IMR-90 (cell line): ENCODE measurements at places on chromosomes 5 and 9. TPM values are rescaled to one million over a fixed set of nuclear protein-coding genes. Genes with fewer than 3 reads are reported as not detected.

- H3K4me1 ChIP-seq, result peaks cover 12% of the 10 kb centered on the region
- no peak overlapping the region for H3K4me3 ChIP-seq
- no peaks in the 10 kb centered on the region for H3K27me3 ChIP-seq
- DNase-seq, result peak; percentile 61
- no peak overlapping the region for H3K27ac ChIP-seq
Measured at GRCh38 chr9:16046713-16047112, 493.9 kb downstream of the CCDC171 start.

GRCh38 chr5:143957455-143957854 is 145.5 kb downstream of the HMHB1 start:
- H3K27ac ChIP-seq, result no peak overlapping the region
- no peaks in the 10 kb centered on the region for H3K4me1 ChIP-seq
- no peaks in the 10 kb centered on the region for H3K27me3 ChIP-seq
- H3K36me3 ChIP-seq, result no peaks in the 10 kb centered on the region
- H3K4me3 ChIP-seq, result no peak overlapping the region

DNA sequence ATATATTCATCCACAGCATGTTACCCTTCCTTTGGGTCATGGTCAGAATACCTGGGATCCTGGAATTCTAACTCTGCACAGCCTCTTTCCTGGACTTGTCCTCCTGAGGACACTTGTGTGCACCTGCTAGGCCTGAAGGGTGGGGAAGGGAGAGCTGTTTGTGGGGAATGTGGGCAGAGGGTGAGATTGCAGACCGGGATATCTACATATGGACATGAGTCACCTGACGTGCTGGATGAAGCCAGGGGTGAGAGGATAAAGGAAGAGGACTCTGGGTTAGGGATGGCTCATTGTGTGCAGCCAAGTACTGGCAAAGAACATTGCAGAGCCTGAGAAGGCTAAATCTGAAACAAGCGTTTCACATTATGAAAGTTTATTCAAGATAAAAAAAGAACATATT is 241.4 kb upstream of the RPS23 start:
- no peak overlapping the region for H3K4me3 ChIP-seq
- peaks cover 7% of the 10 kb centered on the region for H3K27me3 ChIP-seq
- H3K36me3 ChIP-seq, result no peaks in the 10 kb centered on the region

The GNAQ gene
- 19.9 and 23.1 TPM in 2 replicates for polyA plus RNA-seq

DNA sequence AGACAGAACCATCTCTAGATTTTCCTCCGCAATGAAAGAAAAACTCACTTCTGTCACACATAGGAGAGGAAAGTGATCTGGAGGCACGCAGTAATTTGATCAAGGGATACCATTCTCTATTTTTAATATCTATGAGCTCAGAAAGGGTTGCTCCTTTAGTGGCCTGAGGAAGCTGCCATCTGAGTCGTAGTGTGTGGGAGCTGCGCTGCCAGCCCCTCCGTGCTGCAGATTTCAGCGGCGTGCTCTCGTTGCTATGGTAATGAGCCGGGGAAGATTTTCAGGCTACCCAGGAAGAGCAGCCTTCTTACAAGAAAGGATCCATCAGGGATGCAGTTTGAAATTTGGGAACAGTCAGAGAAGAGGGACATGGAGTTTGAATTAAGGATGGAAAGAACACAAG is 17.1 kb upstream of the GOLM1 start:
- no peak overlapping the region for H3K27ac ChIP-seq
- H3K27me3 ChIP-seq, result peaks cover 2% of the 10 kb centered on the region
- H3K4me1 ChIP-seq, result no peaks in the 10 kb centered on the region
- no peak overlapping the region for H3K4me3 ChIP-seq

DNA sequence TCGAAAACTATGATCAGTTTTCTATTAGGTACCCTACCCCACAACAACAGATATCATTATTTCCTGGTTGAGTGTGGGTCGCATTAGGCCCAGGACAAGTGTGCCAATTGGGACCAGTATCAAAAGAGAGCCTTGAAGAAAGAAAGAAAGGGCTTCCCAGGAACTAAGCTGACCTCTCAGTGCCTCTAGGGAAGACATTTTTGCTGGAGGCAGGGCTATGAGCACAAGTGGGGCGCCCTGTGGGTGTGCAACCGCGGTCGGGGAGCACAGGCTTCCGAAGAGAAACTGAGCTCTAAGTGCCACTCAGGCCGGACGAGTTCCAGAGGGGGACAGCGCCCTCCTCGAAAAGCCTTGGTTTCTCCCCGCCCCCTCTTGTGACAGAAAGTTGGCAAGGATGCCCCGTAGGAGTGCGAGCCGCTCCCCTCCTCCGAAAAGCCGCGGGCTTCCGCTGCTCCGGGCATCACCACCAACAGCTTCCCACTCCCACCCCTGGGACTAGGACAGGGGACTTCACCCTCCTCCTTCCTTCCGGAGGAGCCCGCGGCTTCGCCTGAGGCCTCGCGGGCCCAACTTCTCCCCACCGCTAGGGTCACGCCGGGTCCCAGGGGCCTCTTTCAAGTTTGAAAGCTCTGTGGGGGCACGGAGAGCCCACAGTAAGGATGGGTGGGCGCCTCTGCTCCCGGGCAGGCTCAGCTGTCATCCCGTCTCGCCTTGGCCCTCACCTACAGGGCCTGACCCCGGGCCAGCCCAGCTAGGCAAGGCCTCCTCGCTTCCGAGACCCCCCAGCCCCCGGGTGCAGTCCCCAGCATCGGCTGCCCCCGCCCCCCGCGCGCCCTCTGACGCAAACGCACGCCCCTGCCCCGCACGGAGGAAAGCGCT is 2.0 kb downstream of the NR2F1-AS1 start:
- no peaks in the 10 kb centered on the region for H3K27me3 ChIP-seq
- peak overlapping the region; percentile 81 for H3K4me3 ChIP-seq
- H3K27ac ChIP-seq, result peak overlapping the region; percentile 96
- no peaks in the 10 kb centered on the region for H3K36me3 ChIP-seq

DNA sequence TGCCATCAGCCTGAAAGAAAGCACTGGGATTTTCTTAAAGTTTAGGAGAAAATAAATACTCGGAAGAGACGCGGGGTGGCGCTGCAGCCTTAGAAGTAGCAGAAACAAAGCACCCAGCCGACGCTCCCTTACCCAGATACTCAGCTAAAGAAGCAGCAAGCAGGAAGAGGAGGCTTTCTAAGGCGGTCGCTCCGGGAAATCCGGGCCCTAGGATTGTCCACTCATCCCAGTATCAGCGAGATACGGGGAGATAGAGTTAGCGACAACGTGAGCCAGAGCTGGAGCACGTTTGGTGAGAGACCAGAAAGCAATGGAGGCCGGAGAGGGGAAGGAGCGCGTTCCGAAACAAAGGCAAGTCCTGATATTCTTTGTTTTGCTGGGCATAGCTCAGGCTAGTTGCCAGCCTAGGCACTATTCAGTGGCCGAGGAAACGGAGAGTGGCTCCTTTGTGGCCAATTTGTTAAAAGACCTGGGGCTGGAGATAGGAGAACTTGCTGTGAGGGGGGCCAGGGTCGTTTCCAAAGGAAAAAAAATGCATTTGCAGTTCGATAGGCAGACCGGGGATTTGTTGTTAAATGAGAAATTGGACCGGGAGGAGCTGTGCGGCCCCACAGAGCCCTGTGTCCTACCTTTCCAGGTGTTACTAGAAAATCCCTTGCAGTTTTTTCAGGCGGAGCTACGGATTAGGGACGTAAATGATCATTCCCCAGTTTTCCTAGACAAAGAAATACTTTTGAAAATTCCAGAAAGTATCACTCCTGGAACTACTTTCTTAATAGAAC is at the start of gene PCDHB2:
TSS of gene PCDHB2 (plus strand) at position 135 of the 782 bp plus-strand sequence. CDS start at position 311, 176 bp downstream.
- no peaks in the 10 kb centered on the region for H3K36me3 ChIP-seq
- peak within 1 kb of the TSS; percentile 86 for H3K4me3 ChIP-seq
- H3K27me3 ChIP-seq, result no peaks in the 10 kb centered on the region
- H3K27ac ChIP-seq, result peak within 1 kb of the TSS; percentile 74; the same call in 1 of the 2 replicates
- peak; percentile 14 for DNase-seq

GRCh38 chr9:72292874-72293607 is 72.0 kb downstream of the ZFAND5 start:
- H3K4me1 ChIP-seq, result peaks cover 2% of the 10 kb centered on the region; the same call in 1 of the 2 replicates
- no peaks in the 10 kb centered on the region for H3K36me3 ChIP-seq
- H3K27ac ChIP-seq, result no peak overlapping the region

The TEX48 gene
- polyA plus RNA-seq, result not detected in 2 replicates

- no peaks in the 10 kb centered on the region for H3K36me3 ChIP-seq
- H3K27ac ChIP-seq, result no peak overlapping the region
Measured at GRCh38 chr5:148660346-148660660, 6.0 kb upstream of the HTR4 start.

GRCh38 chr5:43121913-43122484 is 1.3 kb downstream of the ZNF131 start:
- H3K27ac ChIP-seq, result peak overlapping the region; percentile 82
- H3K4me3 ChIP-seq, result peak overlapping the region; percentile 60
- H3K4me1 ChIP-seq, result peaks cover 2% of the 10 kb centered on the region; the same call in 1 of the 2 replicates
- H3K27me3 ChIP-seq, result no peaks in the 10 kb centered on the region
- peak; percentile 80 for DNase-seq

- H3K27me3 ChIP-seq, result no peaks in the 10 kb centered on the region
- peak; percentile 50 for DNase-seq
- H3K27ac ChIP-seq, result no peak overlapping the region
- H3K4me1 ChIP-seq, result no peaks in the 10 kb centered on the region
Measured at GRCh38 chr5:88515881-88516819, 247.5 kb upstream of the TMEM161B start.

DNA sequence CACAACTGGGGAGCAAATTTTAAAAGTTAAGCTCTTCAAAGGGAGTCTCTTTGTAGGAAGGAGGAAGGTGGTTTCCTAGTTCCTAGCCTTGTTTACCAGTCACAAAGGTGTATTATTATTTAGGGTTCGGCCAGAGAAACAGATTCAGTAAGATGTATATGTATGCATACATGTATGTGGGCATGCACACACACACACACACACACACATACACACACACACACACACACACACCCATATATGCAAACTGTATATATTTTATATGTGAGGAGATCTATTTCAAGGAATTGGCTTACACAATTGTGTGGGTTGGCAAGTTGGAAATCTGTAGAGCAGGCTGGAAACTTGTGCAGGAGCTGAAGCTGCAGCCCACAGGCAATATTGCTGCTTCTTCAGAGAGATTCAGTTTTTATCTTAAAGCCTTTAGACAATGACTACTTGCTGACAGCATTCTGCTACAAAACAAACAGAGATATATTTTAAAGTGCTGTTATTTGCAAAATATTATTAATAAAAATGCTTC is 75.3 kb upstream of the DNAH5 start:
- no peak overlapping the region for H3K27ac ChIP-seq
- no peaks in the 10 kb centered on the region for H3K36me3 ChIP-seq
- H3K4me1 ChIP-seq, result peaks cover 4% of the 10 kb centered on the region; the same call in 1 of the 2 replicates

DNA sequence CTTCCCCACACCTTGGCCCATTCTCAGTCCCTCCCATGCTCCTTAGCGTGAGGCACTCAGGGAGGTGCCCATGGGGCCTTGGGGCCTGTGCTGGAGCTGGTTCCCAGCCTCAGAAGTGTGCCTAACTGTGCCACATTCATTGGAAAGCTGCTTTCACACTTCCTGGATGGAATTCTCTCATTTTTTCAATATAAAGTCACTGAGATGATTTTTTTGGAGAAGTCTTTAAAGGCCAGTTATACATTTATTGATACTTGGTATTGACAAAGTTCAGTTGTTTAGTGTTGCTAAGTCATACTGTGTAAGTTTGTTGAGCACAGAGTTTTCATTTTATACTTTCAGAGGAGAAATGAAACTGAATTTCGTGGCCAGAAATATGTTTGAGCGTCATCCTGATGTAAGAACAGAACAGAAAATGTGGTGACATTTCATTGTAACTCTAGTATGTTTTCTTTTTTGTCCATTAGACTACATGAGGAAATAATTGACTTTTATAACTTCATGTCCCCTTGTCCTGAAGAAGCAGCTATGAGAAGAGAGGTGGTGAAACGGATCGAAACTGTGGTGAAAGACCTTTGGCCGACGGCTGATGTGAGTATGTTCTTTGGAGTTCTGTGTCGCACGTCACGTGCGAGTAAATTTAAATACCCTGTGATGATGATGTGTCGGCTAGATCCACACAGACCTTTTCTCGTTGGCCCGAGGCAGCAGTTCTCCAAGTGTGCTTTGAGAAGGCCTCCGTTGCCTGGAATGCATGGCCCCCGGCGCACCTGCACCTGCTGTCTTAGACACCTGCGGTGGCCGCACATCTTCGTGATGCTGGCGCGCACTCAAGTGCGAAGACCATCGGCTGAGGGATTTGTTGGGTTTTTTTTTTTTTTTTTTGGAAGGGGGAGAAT is 24.1 kb downstream of the TENT4A start:
- DNase-seq, result no peak
- peaks cover 17% of the 10 kb centered on the region for H3K4me1 ChIP-seq
- H3K36me3 ChIP-seq, result peaks cover 29% of the 10 kb centered on the region
- H3K27me3 ChIP-seq, result no peaks in the 10 kb centered on the region
- H3K4me3 ChIP-seq, result no peak overlapping the region

The TTC33 gene
- polyA plus RNA-seq, result 2.5 and 3.1 TPM in 2 replicates

The IRGM gene
- not detected in 2 replicates for polyA plus RNA-seq

The BHMT2 gene
- 0.16 and 0.60 TPM in 2 replicates for polyA plus RNA-seq

GRCh38 chr5:139393497-139394122 is 1.3 kb downstream of the PROB1 start:
- H3K27me3 ChIP-seq, result peaks cover 28% of the 10 kb centered on the region
- no peaks in the 10 kb centered on the region for H3K36me3 ChIP-seq
- no peak for DNase-seq
- no peak overlapping the region for H3K27ac ChIP-seq

- H3K4me1 ChIP-seq, result peaks cover 19% of the 10 kb centered on the region
- DNase-seq, result no peak
- H3K36me3 ChIP-seq, result no peaks in the 10 kb centered on the region
- no peak overlapping the region for H3K27ac ChIP-seq
Measured at GRCh38 chr9:127137640-127138360, 15.4 kb upstream of the ANGPTL2 start.
